ENCODE measurements at places on chromosomes 4 and X.

DNA sequence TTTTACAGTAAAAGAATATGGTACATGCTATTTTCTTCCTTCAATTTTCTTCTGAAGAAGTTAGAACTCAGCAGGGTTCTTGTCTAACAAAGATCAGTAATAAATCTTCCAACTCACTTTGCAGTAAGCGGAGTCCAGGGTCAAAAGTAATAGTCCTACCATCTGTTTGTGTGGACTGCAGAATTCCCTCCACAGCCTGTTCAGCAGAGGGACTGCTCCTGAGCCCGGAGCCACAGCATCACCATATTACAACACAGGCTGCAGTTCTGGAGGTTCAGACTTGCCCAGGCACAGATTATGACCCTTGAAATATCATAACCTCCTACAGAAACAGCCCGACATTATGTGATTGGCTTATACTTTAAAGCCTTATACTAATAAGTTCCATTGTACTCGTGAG, 10.3 kb downstream of the FHDC1 start:
- no peak for DNase-seq

DNA sequence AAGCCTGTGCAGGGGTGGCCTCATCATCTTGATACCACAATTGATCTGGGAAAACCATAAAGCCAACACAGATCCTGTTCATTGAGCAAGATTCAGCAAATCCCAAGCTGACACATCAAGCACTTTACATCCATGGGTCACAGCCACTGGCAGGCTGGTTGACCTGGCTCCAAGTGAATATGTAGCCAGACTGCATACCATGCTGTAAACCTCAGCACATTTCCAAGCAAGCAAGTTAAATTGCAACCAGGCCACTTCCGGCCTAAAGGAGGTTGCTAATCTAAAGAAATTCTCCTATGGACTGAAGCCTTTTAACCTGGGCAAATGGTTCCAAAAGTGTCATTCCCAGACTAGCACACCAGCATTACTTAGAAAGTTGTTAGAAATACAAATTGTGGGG, 54.4 kb upstream of the USP26 start:
- no peak for DNase-seq

- no peak for DNase-seq
Measured at GRCh38 chr4:85909851-85910250, 434.9 kb downstream of the ARHGAP24 start.

GRCh38 chr4:24417206-24417605, 167.1 kb downstream of the DHX15 start:
- no peak for DNase-seq

GRCh38 chr4:181685461-181685860, 557.7 kb upstream of the TENM3 start:
- no peak for DNase-seq

DNA sequence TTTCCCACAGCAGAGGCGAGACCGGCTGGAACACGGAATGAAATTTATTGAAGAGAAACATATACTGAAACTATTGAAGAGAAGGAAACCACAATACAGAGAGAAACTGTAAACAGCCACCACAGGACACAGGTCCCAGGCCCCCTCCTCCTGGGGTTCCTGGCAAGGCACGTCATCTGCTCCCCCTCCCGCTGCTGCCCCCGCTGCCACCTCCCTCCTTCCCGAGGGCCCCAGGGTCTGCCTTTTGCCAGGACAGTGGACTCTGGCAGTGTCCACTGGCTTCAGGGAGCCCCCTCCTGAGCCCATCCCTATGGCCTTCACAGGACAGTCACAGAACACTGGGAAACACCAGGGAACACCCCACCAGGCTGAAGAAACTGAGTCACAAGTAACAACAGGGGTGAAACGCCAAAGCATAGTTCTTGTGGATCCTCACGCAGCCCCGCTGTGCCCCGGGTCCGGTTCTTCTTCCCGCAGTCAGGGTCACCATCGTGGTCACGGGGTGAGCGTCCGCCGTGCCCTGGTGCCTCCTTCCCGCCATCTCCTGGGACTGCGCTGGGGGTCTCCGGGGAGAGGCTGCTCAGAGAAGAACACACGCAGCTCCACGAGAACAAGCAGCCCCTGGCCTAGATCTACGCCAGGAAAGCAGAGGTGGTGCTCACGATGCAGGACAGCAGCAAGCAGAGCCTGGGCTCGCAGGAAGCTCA, 5.4 kb downstream of the PNMA6E start:
- DNase-seq: no peak

- DNase-seq: no peak
Measured at GRCh38 chr4:85474818-85475630, at the start of gene ARHGAP24. Gene ARHGAP24, plus strand, starts transcription at chr4:85475150.

DNA sequence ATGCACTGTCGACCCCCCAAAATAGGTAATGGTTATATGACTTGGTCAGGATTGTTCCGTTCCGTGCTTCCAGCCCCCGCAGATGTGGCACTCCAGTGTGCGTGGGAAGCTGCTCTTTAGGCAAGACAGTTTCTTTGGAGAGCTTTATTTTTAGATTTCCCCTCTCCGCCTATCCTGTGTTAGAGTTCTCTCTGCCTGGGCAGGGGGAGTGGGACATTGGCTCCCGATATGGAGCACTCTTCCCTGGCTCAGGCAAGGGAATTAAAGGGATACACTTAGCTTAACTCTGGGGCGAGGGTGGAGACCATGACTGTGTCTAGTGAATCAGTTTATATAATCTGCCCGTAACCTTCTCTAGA, 36.0 kb downstream of the DLG3 start:
- DNase-seq: no peak

DNA sequence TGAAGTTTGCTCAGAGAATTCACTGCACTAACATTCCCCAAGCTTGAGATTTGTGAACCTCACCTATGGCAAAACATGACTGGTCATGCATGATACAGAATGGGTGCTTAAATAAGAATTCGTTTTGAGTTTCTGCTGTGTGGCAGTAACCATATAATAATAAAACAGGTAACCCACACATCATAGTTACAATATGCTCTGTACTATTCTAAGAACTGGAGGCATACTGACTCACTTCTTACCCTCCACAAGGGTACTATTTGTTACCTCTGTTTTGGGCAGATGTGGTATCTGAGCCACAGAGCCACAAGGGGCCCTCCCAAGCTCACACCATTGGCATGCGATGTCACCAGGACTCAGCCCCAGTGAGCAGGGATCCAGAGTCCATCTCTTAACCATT, 17.6 kb downstream of the SLC2A9 start:
- DNase-seq: no peak

DNA sequence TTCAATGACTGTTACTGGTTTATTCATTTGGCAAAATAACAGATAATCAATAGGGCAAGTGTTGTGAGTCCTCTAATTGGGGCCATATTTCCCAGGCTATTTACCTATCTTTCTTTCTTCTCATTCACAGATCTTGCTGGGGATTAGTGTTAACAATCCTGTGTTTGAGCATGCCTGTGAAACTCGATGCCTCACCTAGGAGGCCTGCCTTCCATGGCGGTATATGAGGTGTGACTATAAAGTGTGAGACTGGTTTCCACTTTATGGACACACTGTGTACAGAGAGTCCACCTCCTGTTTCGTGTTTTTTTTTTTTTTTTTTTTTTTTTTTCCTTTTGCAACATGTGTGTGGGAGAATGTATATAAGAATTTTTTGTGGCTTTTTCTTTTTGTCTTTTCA, 199.3 kb downstream of the BMPR1B start:
- DNase-seq: no peak

DNA sequence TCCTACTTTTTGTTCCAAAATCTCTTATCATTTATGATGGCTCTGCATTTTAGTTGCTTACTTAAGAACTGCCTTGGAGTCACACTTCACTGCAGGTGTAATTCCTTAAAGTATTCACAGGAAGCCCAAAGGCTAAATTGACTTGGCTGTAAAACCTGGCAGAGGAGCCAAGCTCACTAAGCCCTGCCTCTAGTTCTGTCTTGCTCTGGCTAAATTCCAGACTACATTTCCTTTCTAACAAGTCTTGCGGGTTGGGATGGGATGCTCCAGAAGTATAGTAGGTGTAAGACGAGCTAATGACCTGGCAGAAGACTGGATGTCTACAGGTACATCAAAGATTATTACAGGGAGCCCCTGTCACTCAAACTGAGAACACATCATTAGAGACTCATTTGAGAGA, 924.0 kb upstream of the INTU start:
- DNase-seq: no peak

DNA sequence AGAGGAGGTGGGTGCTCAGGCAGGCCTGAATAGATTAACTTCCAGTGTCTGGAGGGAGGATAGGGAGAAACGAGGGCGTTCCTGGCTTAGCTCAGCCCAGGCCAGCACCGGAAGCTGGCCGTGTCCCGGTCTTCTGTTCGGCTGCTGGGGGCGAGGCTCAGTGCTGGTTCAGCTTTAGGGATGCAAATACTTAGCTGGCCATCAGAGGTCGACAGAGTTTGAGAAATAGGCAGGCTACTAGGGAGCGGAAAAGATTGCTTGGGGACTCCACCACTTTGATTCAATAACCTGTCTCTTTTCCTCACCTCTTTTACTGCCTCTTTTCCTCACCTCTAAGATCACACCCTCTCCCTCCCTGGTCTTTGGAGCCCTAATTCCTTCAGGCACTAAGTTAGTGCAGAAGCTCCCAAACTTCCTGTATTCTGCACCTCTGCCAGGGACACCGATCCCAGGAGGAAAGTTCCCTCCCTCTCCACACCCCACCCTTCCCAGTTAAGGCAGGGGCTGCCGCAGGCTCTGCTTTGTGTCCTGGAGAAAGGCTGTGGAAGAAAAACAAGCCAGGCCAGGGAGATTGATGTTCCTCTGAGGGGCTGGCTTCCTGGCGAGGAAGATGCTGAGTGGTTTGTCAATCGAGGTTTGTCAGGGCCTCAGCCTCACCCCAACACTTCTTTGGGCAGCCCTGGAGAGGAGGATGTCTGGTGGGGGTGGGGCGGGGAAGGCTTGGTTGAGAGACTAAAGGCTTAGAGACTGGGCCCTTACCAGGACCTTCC, 6.0 kb upstream of the EFNB1 start:
- DNase-seq: no peak

- DNase-seq: no peak
Measured at GRCh38 chr4:176034499-176034898, 31.1 kb upstream of the WDR17 start.

GRCh38 chr4:174689618-174690017, 139.4 kb downstream of the GLRA3 start:
- no peak for DNase-seq

DNA sequence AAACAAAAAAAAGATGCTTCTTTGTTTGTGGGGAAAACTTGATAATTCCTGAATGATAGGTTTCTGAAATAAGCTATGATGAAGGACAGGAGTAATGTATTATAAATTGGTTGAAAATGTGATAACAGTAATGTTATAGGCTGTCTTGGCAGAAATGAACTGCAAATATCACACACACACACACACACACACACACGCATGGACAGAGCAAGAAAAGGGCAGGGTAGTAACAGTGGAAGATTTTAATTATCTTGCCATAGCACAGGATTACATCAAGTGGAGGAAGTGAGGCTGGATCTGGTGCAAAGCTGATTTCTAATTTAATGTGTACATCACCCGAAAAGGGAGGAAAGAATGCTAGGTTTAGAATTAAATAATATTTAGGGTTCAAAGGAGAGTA, 97.5 kb upstream of the CXXC4 start:
- DNase-seq: no peak

GRCh38 chrX:54776987-54777672, 20.9 kb downstream of the ITIH6 start:
- DNase-seq: no peak

DNA sequence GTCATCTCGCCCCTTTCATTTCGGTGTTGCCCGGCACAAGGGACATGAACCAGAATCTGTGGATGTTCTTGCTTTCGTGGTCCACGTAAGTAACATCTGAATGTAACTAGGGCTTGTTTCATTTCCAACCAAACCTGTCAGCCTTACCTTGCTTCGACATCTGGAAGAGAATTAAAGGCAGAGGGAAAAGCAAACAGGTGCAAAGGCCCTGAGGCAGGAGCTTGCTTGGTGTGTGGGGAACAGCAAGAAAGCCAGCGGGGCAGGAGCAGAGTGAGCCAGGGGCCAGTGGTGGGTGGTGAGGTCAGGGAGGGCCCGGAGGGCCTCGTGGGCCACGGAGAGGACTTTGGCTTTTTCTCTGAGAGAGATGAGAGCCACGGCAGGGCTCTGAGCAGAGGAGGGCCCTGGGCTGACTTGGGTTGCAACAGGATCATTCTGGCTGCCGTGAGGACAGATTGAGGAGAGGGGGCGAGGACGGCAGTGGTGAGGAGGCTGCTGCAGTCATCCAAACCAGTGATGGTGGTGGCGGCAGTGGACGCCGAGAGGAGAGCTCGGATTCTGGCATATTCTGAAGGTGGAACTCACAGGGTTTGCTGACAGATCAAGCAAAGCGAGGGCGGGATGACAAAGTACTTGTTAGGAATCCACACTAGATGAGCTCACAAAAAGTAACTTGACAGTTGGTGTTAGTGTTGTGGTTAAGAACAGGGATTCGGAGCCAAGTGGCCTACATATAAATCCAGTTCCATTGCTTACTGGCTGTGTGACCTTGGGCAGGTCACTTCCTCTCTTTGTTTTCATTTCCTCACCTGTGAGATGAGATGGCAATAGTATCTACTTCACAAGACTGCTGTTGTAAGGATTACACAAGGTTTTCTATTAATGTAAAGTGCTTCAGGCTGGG, 6.8 kb upstream of the WDR13 start:
- DNase-seq: no peak

GRCh38 chrX:10310511-10310910, 153.7 kb downstream of the CLCN4 start:
- DNase-seq: no peak

- DNase-seq: no peak
Measured at GRCh38 chr4:184644553-184645307, 4.5 kb downstream of the CASP3 start.

- no peak for DNase-seq
Measured at GRCh38 chrX:129609395-129609794, 45.4 kb downstream of the APLN start.

- DNase-seq: no peak
Measured at GRCh38 chr4:87895964-87896621, 63.3 kb downstream of the MEPE start.

DNA sequence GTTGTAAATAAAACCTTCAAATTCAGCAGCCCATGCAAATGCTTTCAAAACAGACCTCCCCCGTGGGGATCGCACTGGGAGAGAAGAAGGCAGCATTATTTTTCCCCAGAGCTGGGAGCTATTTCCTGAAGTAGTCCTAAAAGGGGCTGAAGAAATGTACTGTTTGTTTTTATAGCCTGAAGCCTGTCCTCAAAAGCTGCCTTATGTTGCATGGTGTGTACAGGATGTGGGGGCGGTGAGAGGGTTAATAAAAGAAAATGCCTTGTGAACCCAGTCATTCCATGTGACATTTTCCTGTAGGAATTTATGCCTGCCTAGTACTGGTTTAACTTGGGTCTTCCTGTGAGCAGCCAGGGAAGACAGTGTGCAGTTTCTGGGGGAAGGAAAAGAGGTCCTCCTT, 144.1 kb downstream of the SOWAHB start:
- DNase-seq: no peak

DNA sequence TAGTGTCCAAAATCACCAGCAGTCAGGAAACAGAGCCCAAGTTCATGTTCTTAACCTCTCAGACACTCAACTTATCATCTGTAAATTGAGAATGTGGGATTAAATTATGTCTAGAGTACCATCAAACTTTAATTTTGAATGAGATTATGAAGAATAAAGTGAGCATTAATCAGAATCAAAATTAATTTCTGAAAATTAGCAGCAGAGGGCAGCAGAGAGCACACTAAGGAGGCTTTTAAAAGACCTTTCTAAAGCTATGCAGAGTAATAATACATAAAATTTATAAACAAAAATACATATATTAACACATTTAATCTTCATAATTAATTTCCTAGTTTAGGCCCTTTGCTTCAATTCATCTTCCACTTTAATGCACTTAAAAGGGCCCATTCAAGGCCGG, 7.1 kb downstream of the TASL start:
- DNase-seq: no peak

- no peak for DNase-seq
Measured at GRCh38 chrX:111167334-111167733, 71.3 kb downstream of the PAK3 start.

All from cerebellar nuclear complex (tissue), 1 donor.